Activated CD4-positive, alpha-beta T cell treated with anti-CD3 and anti-CD28 coated beads, Interleukin-10, Interleukin-2, amounts not matched to agents 100 ng/mL and 50 ng/mL, durations not matched to agents 16 hours and 8 hours (primary cell): ENCODE measurements at places on chromosomes 2 and 18.

- no peak for DNase-seq
These were observed 309.8 kb downstream of the C1D start for GRCh38 chr2:67752969-67753368.

DNA sequence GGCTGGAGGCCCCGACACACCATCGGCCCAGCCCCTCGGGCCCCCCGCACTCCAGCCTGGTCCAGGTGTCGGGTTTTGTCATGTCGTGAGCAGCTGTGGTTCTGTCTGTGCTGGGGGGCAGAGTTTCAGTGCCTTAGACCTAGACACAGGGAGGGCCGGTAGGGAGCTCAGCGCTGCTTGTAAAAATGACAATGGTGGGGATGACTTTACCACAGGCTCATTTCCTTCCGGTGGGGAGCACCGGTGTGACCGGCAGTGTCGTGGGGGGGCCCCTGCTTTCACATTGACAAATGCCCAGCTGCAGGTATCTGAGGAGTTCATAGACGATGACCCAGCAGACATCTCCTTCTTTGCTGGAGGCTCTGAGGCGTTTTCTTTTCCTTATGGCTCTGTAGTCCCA is 66.9 kb downstream of the STK25 start:
- no peak for DNase-seq

- no peak for DNase-seq
These were observed 412.1 kb upstream of the MYT1L start for GRCh38 chr2:2743164-2743571.

GRCh38 chr2:5673145-5674025 is 18.8 kb upstream of the SOX11 start:
- no peak for DNase-seq

- DNase-seq = no peak
These were observed 108.5 kb downstream of the WDSUB1 start for GRCh38 chr2:159177957-159178356.

DNA sequence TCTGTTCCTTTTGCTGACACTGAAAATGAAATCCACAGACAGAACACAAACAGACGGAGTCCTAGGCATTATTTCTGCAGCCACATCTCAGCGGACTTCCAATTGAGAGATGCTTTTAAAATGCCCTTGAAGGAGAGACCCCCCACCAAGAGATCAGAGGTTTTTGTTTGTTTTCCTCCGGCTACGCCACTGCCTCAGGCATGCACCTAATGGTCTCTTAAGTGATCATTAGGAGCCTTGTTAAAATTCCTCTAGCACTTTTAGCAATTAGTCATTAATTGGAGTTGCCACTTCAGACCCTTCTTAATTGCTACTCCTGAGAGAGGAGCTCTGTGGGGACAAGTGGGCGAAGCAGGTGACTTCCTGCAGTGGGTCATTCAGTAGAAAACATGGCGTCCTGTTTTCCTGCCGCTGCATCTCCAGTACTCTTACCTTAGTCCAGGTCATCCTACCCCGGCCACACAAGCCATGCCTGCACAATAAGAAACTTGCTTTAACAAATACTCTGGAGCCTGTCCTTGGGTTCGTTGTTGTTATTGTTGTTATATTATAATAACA is 257.7 kb upstream of the CHAC2 start:
- DNase-seq = no peak

- peak; percentile 28 for DNase-seq
These were observed 112.8 kb upstream of the MAP3K20 start for GRCh38 chr2:172962824-172963223.

GRCh38 chr18:43442571-43442970 is 165.3 kb upstream of the SYT4 start:
- DNase-seq = no peak

DNA sequence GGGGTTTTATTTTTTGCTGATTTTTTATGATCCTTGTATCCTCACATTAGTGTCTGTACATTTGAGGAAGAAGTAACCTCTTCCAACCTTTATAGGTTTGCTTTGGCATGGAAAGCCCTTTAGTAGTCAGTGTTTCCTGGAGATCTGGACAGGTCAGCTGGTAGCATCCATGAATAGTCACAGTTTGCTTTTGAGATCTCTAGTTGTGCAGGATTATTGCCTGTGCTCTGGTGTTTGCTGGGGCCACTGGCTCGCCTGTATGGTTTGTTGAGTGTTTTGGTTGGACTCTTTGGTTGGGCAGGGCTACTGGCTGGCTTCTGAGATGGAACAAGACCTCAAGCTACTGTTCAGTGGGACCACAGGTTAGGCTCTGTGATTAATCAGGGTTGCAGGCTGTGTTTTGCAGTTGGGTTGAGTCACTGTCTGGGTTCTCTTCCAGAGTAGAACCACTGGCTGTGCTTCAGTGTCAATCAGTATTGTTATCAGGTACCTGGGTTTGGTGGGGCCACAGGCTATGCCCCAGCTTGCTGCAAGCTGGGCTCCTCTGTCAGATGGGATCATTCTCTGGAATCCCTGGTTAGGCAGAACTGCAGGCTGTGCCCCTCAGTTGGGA is 20.0 kb downstream of the SP140L start:
- peak; percentile 45 for DNase-seq

- peak; percentile 31 for DNase-seq
These were observed 78.0 kb downstream of the TMEM182 start for GRCh38 chr2:102839668-102840388.

- DNase-seq = no peak
These were observed 31.0 kb upstream of the FMNL2 start for GRCh38 chr2:152303951-152304350.

DNA sequence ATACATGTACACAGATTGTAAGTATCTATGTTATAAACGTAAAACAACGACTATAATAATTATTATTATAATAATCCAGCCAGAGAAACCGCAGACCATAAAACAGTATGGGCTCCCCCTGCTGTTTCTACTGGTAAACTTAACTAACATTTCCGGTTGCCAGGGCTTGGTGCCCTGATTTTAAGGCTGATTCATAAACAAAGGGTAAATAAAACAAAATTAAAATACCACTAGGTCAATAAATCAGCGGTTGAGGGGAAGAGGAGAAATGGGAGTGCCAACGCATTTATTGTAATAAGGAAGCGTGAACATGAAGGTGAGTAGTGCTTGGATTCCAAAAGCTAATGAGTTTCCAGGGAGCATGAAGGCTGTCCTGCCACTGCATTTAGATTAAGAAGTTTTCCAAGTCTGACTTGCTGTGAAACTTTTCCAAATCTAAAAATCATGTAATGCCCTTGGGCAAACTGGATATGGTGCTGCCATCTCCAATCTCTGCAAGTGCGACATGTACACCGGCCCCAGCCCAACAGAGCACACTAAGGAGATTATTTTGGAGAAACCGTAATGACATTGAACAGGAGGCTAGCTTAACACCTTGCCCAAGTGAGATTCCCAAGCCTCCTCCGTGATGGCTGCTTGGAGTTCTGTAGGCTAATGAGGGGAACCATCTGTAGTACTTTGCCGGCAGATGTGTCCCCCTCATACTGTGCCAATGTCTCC is 50.7 kb upstream of the HNRNPA3 start:
- peak; percentile 44 for DNase-seq

- DNase-seq = peak; percentile 26
These were observed 273.5 kb downstream of the RNF144A start for GRCh38 chr2:7190587-7191324.

DNA sequence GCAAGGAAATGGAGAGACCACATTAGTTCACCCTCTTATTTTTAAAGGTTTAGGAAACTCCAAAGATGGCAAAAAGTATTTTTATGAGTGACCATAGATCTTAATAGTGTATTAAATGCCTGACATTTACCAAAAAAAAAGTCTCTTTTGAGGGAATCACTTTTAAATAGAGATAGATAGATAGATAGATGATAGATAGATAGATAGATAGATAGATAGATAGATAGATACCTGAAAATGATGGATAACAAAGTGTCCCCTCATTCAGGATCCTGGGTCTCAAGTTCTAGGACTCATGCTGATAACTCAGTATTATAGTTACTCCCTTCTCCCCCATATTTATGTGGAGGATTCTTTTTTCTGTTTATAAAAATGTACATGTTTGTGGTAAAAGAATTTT is 52.8 kb downstream of the FARP2 start:
- DNase-seq = no peak

- no peak for DNase-seq
These were observed 260.8 kb upstream of the FAM98A start for GRCh38 chr2:33859811-33860461.
